Astrocyte (in vitro differentiated cells and primary cell): ENCODE measurements at places on chromosomes 7 and 10.

- no peak for DNase-seq
Observed at GRCh38 chr7:67764289-67764688, 767.7 kb downstream of the TYW1 start.

- no peak for DNase-seq
Observed at GRCh38 chr10:46544989-46545791, 11.3 kb downstream of the GPRIN2 start.

DNA sequence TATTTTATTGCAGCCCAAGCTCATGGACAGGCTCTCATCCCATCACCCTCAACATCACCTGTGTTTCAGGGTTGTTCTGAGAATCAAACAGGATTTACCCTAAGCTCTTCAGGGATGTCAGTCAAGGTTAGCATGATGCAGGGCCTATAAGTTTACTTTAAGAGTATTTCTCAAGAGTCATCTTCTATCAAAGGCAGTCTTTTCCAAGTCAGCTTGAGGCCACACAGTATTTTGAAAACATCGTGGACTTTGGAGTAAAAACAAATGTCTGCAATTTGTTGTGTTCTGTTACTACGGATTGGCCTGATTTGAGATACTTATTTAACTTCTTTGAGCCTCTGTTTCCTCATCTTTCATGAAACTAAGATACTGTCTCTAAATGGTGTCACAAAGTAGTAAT, 42.0 kb upstream of the NRP1 start:
- no peak for DNase-seq

DNA sequence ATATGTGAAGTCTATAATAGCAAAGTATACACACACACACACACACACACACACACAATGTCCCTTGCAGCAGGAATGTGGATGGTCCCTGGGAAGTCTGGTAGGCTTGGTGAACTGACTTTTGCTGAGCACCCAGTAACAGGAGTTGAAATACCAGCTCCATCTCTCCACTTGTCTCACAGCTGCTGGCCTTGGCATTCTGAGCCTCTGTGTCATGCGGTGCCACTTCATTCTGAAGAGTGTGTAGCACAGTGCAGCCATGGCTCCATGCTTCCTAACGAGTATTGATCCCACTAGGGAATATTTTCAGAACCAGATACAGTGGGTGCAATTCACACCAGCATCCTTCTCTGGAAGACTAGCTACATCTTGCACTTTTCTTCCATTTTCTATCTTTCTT, 192.4 kb downstream of the ADARB2 start:
- DNase-seq = no peak

GRCh38 chr10:29553544-29554250, 81.1 kb downstream of the SVIL start:
- no peak for DNase-seq

- DNase-seq = no peak
Observed at GRCh38 chr10:129899276-129900130, 64.6 kb downstream of the EBF3 start.

- DNase-seq = peak; percentile 32
Observed at GRCh38 chr10:34889004-34889869, 74.1 kb upstream of the PARD3 start.

DNA sequence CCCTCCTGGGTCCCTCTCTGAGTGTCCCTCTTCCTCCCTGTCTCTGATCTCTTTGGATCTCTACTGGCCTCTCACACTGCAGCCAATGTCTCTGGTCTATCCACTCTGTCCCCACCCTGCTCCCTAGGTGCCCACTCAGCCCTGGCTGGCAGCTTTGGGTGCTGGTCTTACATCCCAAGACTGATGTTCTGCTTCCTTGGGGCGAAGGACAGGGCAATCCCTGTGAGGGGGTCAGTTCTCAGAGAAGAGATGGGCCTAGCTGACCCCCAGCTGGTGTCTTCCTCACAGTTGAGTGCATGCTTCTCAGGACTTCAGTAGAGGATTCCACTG, 51.7 kb upstream of the CAMK2B start:
- no peak for DNase-seq

DNA sequence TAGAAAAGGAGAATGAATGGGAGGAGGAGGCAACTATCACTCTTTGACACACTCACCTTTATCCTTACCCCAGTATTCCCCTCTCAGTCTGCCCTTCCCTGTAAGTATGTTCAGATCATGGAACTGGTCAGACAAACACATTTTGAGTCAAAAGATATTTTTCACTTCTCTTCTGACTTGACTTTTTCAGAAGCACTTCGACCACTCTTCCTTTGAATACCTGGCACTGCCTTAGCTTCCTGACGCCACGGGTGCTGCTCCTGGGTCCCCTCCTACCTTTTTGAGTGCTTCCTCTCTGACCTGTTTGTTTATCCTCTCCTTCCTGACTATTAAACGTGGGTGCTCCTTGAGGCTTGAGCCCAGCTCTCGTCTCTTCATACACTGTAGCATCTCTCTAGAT, 19.8 kb upstream of the C10orf67 start:
- DNase-seq = no peak

- DNase-seq = peak; percentile 95
Observed at GRCh38 chr7:64999165-65000004, 7.1 kb downstream of the ERV3-1 start.

- no peak for DNase-seq
Observed at GRCh38 chr7:36670585-36671431, 53.5 kb downstream of the AOAH start.

DNA sequence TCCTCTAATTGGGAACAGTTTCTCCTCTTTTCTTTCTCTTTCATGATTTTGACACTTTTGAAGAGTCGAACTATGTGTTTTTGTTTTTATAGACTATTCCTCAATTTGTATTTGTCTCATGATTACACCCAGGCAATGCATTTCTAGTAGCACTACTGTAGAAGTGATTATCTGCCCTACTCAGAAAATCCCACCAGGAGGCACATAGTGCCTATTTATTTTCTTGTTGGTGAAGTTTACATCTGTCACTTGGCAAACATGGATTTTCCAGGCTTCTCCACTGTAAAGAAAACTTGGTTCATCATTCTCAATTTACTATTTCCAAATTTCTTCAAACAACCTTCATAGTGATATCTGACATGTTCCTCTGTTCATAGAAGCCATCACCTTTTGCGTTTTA, 893.9 kb downstream of the CCSER2 start:
- no peak for DNase-seq

DNA sequence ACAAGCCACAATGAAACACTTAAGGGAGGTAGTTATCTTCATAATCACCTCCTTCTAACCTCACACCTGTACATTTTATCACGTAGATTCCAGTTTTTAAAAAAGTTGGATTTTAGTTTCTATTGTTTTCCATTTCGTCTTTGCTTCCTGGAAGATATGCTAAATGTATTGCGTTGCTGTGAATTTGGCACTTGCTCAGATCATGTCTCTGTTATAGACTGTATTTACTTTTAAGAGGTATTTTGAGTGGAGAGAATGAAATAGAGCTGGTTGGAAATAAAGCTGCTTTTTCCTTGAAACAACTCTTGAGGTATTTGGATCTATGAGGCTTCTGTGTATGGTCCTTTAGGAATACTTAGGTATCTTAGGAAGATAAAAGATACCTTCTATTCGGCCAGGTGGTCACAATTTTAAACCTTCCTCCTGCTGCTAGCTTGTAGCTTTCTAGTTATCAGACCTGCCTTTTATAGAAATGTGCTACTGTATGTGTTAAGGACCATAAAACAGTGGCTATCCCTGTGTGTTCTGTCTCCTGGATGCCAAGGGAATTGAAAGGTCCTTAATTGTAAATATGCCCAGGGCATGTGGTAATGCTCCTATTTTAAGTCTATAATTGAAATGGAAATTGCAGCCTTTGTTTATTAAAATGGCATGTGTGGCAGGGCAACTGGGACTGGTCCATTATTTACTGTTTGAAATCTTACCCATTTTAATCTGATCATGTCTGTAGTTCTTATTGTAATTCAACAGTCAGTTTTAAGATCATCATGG, 147.7 kb downstream of the SND1 start:
- no peak for DNase-seq

- peak; percentile 18 for DNase-seq
Observed at GRCh38 chr10:112952282-112953173, 2.5 kb downstream of the TCF7L2 start.

DNA sequence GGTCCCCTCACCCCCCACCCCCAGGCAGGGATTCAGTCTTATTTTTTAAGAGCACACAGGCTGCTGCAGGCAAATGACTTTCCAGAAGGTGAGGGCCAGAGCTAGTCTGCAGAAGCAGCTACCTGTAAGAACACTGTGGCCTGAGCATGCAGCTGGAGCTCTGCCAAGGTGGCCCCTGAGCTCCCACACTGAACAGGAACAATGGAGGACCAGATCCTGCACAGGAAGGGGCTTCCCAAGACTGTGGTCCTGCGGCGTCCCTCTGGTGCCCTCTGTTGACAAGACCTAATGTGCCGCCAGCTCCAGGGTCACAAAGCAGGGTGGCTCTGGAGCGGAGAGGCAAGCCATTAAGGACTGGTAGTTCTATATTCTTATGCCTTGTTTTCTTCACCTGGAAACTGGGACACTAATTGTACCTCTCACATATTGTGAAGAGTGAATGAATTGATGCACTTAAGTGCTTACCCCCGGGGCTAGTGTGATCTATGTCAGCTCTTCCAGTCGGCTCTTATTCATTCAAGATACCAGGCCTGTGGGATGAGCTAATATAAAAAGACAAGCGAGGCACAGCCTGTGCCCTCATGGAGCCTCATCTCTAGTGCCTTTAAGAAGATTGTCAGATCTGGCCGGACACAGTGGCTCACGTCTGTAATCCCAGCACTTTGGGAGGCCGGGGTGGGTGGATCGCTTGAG, 8.0 kb upstream of the BEND7 start:
- peak; percentile 18 for DNase-seq

GRCh38 chr7:64876792-64877713, 26.0 kb upstream of the ZNF273 start:
- DNase-seq = no peak

DNA sequence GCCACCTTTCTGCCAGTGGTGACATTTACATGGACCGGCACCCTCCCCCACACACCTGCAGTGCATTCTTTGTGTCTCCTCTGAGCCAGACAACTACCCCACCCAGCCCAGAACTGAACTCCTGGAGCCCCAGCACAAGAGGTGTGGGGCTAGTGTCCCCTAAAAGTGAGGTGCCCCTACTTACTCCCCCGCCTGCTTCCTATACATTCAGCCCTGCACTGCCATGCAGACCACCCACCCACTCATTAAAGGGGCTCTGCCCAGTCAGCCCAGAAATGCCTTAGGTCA, 1.9 kb downstream of the SAP25 start:
- DNase-seq = no peak

DNA sequence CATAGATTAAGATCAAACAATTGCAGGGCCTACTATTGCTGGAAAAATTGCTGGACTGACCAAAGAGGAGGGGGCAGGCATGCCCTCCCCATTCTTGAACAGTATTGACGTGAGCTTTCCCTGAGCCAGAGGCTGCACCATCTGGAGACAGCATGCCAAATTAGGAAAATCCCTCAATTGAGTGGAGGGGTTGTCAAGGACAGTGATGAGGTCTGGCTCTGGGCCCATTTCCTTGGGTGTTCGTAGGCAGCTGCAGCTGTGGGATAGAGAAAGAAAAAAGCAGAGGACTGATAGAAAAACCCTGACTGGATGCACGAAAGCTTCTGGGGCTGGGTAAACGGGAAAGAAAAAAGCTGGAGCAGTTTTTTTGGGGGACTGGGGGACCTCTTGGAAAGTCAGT, 22.8 kb upstream of the ORC5 start:
- peak; percentile 63 for DNase-seq

DNA sequence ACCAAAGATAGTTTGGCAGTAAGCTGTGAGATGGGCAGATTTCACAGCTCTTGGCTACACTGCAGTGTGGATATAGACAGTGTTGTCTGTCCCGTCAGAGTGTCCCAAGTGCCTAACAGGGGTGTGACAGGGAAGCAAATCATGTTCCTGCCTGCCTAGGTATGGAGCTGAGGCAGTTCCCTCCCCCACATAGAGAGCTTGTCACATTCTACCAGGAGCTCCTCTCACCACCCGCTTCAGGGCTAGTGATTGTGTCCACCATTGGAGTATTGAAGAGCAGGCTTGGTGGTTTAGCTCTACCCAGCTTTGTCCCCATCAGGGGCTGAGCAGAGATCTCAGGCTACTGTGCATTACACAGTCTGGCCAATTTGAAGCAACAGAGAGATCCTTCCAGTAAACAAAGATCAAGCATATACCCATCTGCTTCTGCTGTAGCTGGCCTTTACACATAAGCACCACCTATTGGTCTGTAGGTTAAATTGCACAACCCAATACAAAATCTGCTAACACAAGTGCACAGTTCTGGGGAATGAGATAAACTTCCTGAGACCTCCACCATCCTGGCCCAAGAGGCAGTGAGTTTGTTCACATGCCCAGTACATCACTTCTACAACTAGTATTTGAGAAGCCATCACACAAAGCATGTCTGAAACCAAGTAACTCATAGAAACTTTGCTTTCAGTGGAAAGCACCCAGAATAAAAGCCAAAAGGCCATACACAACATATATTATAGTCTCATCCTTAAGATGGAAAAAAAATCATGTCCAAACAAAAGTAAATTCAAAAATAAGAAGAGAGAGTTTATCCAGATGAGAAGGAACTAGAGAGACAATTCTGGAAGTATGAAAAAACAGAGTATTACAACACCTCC, 67.3 kb downstream of the GLCCI1 start:
- DNase-seq = peak; percentile 10

- no peak for DNase-seq
Observed at GRCh38 chr10:62709200-62709599, 95.3 kb upstream of the ADO start.

GRCh38 chr7:142899661-142900060, 14.1 kb upstream of the TRPV6 start:
- DNase-seq = no peak

- DNase-seq = no peak
Observed at GRCh38 chr10:91549262-91549661, 83.6 kb downstream of the PPP1R3C start.

- DNase-seq = no peak
Observed at GRCh38 chr10:122468307-122468925, 7.1 kb downstream of the HTRA1 start.

DNA sequence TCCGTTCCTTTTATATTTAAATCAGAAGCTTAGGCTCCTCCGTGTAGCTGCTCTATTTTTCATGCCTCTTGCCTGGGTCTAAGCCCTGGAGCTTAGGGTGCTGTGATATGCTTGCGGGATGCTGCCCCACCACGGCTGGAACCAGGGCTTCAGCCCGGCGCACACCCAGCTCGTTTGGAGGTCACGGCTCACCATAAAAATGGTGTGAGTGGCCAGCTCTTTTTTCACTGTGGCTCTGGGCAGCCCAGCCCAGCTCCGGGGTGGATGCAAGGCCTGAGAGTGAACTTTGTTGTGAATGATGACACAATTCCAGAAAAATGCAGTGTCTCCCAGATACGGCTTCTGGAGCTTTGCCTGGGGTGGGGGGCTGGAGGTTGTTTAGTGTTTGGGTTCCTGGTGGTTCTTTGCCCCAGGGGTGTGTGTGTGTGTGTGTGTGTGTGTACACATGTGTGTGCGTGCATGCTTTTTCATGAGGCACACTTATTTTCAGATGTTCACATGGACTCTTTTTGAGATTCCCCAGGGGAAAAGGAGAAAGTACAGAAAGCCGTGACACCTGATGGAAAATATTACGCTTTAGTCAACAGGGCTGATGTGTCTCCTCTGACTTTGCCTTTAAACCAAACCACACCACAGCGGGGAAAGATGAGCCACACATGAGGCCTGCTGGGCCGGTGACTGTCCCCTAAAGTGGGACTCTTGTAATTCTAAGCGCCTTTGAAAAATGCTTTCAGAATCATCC, 46.2 kb downstream of the GRK5 start:
- peak; percentile 95 for DNase-seq

- DNase-seq = no peak
Observed at GRCh38 chr10:117237401-117237991, 3.4 kb upstream of the SLC18A2 start.
